Right lung (tissue), 10 donors: ENCODE measurements at places on chromosomes 2 and 18. TPM values are rescaled to one million over a fixed set of nuclear protein-coding genes. Genes with fewer than 3 reads are reported as not detected.

- no peak for DNase-seq
Observed at GRCh38 chr2:69950241-69950640, 11.2 kb downstream of the ASPRV1 start.

GRCh38 chr2:239569401-239570090 is 168.7 kb upstream of the HDAC4 start:
- DNase-seq, result no peak

DNA sequence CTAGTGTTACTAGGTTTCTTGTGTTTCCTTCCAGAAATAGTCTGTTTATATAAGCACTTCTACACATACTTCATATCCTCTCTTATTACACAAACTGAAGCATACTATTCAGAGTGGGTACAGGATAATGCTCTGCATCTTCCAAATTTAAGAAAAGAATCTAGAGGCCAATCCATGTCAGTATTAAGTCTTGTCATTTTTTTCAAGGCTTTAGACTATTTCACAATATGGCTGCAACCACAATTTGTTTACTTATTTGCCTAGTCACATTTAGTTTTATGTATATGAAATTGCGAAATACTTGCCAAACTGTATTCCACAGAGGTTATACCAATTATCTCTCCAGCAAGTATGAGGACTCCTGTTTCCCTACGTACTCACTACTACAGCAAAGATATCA is 27.9 kb downstream of the IWS1 start:
- DNase-seq, result no peak

- peak; percentile 60 for DNase-seq
Observed at GRCh38 chr2:233422050-233422639, 67.9 kb downstream of the DGKD start.

DNA sequence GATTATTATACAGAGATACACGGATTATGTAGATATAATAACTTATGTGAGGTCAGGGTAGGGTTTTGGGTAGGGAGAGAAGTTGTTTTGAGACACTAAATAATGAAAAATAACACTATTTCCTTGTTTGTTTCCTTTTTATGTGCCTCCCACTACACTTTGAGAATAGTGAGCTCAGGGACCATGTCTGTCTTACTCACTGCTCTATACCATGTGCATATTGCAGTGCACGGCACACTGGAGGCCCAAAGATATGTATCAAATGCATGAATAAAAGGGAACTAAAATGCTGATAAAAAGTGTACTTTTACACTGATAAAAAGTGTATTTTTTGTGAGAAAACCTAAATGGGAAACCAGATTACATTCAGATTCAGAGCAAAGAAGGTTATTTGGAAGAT is 151.4 kb upstream of the NABP1 start:
- DNase-seq, result no peak

DNA sequence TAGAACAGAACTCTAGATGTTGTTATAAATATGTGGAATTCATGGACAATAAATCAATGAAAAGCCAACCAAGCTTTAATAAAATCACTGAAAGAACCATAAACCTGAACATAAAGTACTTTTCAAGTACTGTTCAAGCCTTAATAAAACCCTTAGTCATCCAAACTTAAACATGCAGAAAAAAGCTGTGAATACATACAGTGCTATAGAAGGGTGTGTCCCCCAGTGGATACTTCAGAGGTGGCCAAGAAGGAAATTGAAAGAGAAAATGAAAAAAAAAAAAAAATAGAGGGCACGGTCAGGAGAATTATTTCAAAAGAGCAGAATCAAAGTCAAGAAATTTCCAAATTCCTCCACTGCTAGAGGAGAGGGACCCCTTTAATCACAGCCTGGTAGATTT is 141.1 kb downstream of the SP100 start:
- DNase-seq, result no peak

GRCh38 chr2:180660881-180661685 is 319.3 kb upstream of the UBE2E3 start:
- no peak for DNase-seq

- no peak for DNase-seq
Observed at GRCh38 chr2:65727381-65727780, 295.0 kb upstream of the SPRED2 start.

Gene LBX2
- 0.85 TPM for polyA plus RNA-seq
